NCI-H1417 treated with DMSO at 0.1 percent for 48 hours (cell line): ENCODE measurements at places on chromosomes 5 and 9.

DNA sequence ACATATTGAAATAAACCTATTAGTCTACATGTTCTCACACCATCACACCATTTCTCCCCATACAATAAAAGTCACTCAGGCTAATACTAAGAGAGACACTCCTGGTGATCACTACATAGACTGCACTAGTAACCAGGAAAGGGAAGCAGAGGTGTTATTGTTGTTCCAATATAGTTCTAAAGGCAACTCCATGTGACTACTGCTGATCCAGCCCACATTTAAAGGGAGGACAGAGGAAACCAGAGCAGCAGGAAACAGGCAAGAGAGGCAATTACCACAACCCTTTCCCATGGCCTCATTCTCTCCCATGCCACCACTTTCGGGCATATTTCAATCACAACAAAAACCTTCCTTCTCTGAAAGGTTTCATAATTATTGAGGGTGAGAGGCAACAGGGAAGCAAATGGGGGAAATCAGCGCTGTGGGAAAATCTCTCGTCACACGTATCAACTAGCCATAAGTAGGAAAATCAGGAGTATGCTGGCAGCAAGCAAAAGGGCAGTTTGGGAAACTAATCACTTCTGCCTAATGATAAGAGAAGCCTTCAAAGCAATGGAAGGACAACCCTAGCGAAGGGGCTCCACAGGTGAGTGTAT is 1.8 kb downstream of the UBAP2 start:
- no peak for DNase-seq

GRCh38 chr5:80796846-80797245 is 142.1 kb upstream of the DHFR start:
- DNase-seq = no peak

- DNase-seq = no peak
Measured at GRCh38 chr5:175819090-175819425, 52.3 kb upstream of the CPLX2 start.

- no peak for DNase-seq
Measured at GRCh38 chr5:157598350-157598936, 22.9 kb upstream of the ADAM19 start.

- DNase-seq = no peak
Measured at GRCh38 chr9:70557661-70558369, 143.4 kb upstream of the KLF9 start.
